ENCODE measurements at places on chromosomes 7 and 10. TPM values are rescaled to one million over a fixed set of nuclear protein-coding genes. Genes with fewer than 3 reads are reported as not detected.
A peak's percentile ranks its signal among the peaks of the same experiment; 100 is the strongest.

The COL28A1 gene
- total RNA-seq, result 0.75 TPM

The SLC13A4 gene
- 0.09 TPM for total RNA-seq

The COL13A1 gene
- 12.5 TPM for total RNA-seq

The NYAP1 gene
- total RNA-seq, result 1.6 TPM

The DDX21 gene
- 35.9 TPM for total RNA-seq

The OR2A7 gene
- 0.44 TPM for total RNA-seq

- H3K27me3 ChIP-seq, result no peaks in the 10 kb centered on the region
- no peak overlapping the region for H3K27ac ChIP-seq
- H3K4me1 ChIP-seq, result no peaks in the 10 kb centered on the region
- DNase-seq, result no peak
- no peak overlapping the region for H3K4me3 ChIP-seq
Measured at GRCh38 chr7:123716877-123717276, 31.9 kb downstream of the WASL start.

- peaks cover 33% of the 10 kb centered on the region for H3K36me3 ChIP-seq
- H3K27me3 ChIP-seq, result no peaks in the 10 kb centered on the region
- H3K4me1 ChIP-seq, result peaks cover 37% of the 10 kb centered on the region
- DNase-seq, result peak; percentile 40
- H3K27ac ChIP-seq, result no peak overlapping the region
- H3K4me3 ChIP-seq, result no peak overlapping the region
Measured at GRCh38 chr7:1542841-1543747, 12.6 kb downstream of the MAFK start.

DNA sequence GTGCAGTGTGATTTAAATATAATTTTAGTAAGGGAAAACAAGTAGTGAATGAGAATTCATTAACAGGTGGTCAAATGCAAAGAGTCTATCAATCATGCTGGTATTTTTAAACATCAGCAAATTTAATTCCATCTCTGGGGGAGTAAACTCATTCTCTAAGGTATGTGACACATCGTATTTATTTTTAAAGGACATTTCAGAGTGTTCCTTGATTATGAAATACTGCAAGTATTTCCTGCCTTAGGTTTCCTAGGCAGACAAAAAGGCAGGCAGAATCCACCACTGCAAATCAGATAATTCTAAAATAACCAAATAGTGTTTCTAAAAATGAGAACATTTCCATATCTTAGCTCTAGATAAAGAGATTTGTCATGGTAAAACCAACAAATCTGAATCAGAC is 193.8 kb downstream of the LRRTM3 start:
- H3K36me3 ChIP-seq, result no peaks in the 10 kb centered on the region
- no peak overlapping the region for H3K4me3 ChIP-seq
- no peaks in the 10 kb centered on the region for H3K27me3 ChIP-seq

- no peaks in the 10 kb centered on the region for H3K27me3 ChIP-seq
- no peak overlapping the region for H3K27ac ChIP-seq
- H3K36me3 ChIP-seq, result no peaks in the 10 kb centered on the region
Measured at GRCh38 chr7:90621125-90621746, 25.1 kb downstream of the CDK14 start.

DNA sequence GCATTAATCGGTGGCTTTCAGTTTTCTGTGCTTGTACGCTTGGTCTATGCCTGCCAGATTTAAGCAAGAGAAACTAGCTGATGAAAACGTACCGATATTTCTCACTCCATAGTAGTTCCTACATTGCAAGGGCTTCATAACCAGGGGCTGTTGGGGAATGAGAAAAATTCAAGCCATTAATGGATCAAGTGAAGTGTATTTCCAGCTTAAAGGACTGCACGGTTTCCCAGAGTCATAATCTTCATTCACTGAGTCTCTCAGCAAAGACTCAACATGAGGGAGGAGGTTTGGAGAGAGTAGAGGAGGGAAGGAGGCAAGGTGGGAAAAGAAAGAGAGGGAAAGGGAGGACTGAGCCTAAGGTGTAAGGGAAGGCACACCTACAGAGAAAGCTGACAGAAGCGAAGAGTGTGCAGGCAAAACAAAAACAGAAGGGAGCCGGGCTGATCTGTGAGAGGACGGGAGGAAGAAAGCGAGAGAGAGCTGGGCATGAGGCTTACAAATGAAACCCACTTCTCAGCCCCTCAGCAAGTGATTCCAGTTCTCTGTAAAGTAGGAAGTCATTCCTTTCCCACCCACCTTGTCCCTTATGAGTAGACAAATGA is 625 bp downstream of the GIMAP2 start:
- H3K4me3 ChIP-seq, result peak overlapping the region; percentile 46
- peak overlapping the region; percentile 88 for H3K27ac ChIP-seq
- peak; percentile 23 for DNase-seq
- H3K27me3 ChIP-seq, result no peaks in the 10 kb centered on the region

DNA sequence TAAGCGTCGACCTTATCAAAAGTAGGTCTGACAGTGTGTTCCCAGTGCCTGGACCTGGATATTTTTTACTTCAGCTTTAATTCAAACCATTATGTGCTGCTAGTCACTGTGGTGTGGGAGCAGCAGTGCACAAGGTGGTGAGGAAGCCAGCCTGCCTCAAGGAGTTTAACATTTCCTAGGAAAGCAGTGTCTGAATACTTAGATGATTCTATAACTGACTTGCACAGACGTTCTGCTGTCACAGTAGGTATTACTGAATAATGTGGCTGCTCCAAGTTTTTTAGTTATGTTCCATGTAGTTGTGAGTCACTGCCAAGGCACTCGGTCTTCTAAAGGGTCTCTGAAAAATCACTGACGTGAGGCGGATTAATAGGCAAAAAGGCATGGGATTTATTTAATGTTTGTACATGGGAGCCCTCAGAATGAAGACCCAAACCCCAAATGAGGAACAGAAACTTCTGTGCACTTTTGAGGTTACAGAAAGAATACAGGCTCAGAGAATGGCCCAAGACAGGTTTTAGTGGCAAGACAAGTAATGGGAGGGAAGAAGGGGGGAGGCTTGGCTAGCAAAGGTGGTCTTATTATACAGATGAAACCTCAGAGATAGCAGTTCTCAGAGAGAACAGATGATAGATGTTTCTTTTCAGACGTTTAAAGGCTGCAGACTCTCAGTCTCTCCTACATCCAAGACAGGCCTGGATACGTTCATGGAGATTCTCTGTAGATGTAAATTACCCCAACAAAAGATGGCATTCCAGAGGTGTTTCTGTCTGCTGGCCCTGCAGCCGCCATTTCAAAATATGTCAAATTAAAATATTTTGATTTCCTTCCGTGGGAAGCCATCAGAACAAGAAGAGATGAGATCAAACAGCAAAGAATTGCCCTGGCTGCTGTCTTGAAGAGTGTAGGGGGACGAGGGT is 209.3 kb downstream of the SDK1 start:
- DNase-seq, result no peak
- H3K27ac ChIP-seq, result no peak overlapping the region
- H3K4me1 ChIP-seq, result no peaks in the 10 kb centered on the region
- H3K36me3 ChIP-seq, result no peaks in the 10 kb centered on the region
- no peak overlapping the region for H3K4me3 ChIP-seq
- no peaks in the 10 kb centered on the region for H3K27me3 ChIP-seq

- peak; percentile 30 for DNase-seq
- H3K4me3 ChIP-seq, result no peak overlapping the region
- H3K4me1 ChIP-seq, result no peaks in the 10 kb centered on the region
- H3K27me3 ChIP-seq, result no peaks in the 10 kb centered on the region
- no peaks in the 10 kb centered on the region for H3K36me3 ChIP-seq
Measured at GRCh38 chr7:137685433-137686164, 161.2 kb downstream of the DGKI start.

DNA sequence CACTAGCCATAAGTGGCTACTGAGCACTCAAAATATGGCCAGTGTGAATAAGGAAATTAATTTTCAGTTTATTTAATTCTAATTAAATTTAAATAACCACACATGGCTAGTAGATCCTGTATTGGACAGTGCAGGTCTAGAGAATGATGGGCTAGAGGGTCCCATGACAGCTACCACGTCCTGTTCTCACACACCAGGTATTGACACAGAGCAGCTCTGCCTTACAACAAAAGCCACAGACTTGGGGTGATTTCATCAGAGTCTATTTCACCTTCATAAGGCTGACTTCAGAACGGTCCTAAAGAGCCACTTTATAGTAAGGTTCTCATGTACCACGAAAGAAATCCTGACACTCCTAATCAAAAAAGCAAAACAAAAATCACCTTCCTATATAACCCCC is 111.3 kb downstream of the UBE2H start:
- no peak for DNase-seq
- H3K4me1 ChIP-seq, result no peaks in the 10 kb centered on the region
- H3K36me3 ChIP-seq, result peaks cover 3% of the 10 kb centered on the region
- no peak overlapping the region for H3K4me3 ChIP-seq
- no peak overlapping the region for H3K27ac ChIP-seq

DNA sequence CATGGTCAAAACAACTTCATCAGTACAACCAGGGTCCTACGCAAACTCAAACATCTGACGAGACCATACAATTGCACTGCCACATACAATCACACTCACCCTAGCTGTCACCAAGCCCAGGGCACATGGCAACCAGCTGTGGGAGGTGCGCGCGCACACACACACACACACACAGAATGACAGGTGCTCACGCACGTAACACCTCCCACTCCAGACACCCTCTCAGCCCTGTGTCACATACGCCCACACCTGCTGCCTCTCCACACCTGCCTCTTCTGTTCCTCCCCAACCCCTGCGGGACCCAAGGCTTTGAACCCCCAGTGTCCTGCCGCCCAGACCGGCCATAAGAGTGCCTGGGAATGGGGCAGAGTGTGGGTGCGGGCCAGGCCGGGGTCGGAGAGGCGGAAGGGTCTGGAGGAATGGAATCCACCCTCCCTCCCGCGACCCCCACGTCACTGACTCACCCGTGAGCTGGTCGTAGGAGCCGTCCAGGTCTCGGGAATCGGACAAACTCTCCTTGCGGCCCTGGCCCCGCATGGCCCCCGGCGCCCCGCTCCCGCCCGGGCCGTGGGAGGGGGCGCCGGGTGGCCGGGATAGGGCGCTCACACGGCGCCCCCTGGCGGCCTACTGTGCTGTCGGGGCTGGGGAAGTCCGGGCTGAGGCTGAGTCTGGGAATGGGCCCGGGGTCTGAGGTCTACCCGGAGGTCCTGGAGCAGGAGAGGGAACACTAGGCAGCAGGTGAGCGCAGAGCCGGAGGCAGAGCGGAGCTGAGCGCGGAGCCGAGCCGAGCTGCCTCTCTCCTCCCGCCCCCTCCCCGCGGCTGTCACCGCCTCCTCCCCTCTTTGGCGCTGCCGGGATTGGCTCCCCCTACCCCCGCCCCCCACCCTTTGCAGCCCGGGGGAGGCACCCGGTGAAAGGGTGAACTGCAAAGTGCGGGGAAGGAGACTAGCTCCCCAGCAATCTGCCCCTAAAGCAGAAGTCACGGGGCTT is at the start of gene KCNIP2:
KCNIP2 (minus strand) TSS at position 769 of the 990 bp plus-strand sequence; CDS start at position 537, 232 bp downstream.
- no peak within 1 kb of the TSS for H3K27ac ChIP-seq
- no peak for DNase-seq
- H3K4me1 ChIP-seq, result peaks cover 30% of the 10 kb centered on the region
- H3K36me3 ChIP-seq, result peaks cover 17% of the 10 kb centered on the region
- H3K4me3 ChIP-seq, result no peak within 1 kb of the TSS
